ENCODE measurements at places on chromosomes 2 and 18. TPM values are rescaled to one million over a fixed set of nuclear protein-coding genes. Genes with fewer than 3 reads are reported as not detected.

DNA sequence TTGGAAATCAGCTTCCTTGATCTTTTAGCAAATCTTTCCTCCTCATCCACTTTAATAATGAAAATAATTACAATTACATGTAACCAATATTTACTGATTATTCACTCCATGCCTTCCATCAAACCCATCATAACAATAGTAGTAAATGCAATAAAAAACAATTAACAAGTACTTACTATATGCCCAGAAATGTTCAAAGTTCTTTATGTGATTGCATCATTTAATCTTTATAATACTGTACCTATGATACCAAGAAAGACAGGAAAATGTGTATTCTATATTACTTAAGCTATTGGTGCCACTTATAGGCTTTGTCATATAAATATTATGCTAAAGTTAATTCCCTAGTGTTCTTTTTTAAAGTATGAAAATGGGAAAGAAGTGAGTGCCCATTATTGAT, 210.2 kb upstream of the PKDCC start:
- no peaks in the 10 kb centered on the region for H3K36me3 ChIP-seq
- H3K4me3 ChIP-seq, result no peak overlapping the region
- no peak overlapping the region for H3K27ac ChIP-seq
- no peak for DNase-seq

DNA sequence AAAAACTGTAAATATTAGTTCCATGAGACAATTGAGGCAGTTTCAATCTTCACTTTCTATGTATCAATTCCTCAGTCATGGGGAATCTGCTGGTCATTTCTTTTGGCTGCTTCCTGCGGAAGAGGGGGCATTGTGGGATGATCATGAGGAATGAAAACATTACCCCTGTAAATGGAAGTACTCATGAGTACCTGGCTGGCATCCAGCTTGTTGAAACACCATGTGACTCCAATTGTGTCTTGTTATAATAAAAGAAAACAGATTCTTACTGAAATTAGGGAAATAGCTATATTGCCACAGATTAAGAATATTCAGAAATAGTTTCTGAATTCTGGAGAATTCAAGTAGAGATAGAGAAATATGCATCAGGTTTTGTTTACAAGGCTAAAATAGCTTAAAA, 41.6 kb upstream of the GPR39 start:
- no peaks in the 10 kb centered on the region for H3K4me1 ChIP-seq

DIPK1C gene
- total RNA-seq, result not detected

TDRD15 gene
- total RNA-seq, result 0.06 TPM

CABYR gene
- total RNA-seq, result 1.3 TPM

DNA sequence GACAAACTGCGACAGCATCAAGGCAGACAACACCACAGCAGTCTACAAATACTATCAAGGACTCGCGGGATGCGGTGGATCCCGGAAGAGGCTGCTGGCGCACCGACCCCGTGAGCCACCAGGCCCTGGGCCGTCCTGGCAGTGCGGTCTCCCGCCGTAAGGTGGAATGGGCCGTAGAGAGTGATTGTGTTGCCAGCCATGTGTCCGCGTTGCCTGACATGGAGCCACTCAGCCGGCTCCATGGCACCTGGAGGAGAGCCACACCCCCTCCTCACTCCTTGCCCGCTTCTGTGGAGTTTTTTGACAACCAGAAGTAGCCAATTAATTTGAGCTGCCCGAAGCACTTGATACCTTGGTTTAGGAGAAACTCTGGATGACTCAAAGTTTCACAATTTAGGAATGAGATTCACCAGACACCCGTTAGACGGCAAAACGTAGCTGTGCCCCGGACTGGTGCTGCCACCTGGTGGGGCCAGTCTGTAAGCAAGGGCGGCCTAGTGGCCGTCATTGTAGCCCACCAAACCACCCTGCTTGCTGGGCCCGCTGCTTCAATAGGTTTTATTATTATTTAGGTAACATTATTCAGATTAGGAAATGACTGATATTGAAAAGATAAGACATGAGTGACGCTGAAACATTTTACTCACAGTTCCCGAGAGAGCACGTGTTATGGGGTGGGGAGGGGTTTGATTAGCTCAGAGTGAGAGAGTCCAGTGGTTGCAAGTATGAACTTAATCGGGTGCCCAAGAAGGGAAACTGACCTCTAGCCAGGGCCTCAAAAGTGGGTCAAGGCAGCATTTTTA, 10.2 kb upstream of the IMP4 start:
- no peak overlapping the region for H3K27ac ChIP-seq
- no peak overlapping the region for H3K4me3 ChIP-seq
- DNase-seq, result peak; percentile 58
- H3K36me3 ChIP-seq, result no peaks in the 10 kb centered on the region
- H3K4me1 ChIP-seq, result peaks cover 4% of the 10 kb centered on the region
- no peaks in the 10 kb centered on the region for H3K27me3 ChIP-seq

DNA sequence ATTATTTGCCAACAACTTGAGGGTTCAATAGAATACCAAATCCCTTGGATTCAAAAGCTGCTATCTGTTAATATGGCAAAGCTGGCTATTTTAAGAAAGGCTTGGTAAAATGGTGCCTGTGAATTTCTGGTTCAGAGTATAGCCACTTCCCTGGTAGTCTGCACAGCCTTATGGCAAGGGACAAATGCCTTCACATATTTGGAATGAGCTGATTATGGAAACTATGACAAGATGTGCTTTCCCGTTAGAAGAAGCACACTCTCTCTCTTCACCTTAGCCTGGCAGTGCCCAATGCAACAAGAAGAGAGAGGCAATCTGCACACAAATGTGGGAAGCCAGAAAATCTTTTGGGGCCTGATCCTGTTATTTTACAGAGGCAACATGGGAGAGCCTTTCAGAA, 47.5 kb upstream of the MAP3K20 start:
- H3K4me3 ChIP-seq, result no peak overlapping the region
- no peak for DNase-seq
- no peaks in the 10 kb centered on the region for H3K36me3 ChIP-seq
- H3K27ac ChIP-seq, result no peak overlapping the region

- H3K36me3 ChIP-seq, result no peaks in the 10 kb centered on the region
- DNase-seq, result no peak
- no peak overlapping the region for H3K4me3 ChIP-seq
- no peak overlapping the region for H3K27ac ChIP-seq
- no peaks in the 10 kb centered on the region for H3K27me3 ChIP-seq
Observed at GRCh38 chr2:145277922-145278321, 758.0 kb upstream of the ZEB2 start.

DNA sequence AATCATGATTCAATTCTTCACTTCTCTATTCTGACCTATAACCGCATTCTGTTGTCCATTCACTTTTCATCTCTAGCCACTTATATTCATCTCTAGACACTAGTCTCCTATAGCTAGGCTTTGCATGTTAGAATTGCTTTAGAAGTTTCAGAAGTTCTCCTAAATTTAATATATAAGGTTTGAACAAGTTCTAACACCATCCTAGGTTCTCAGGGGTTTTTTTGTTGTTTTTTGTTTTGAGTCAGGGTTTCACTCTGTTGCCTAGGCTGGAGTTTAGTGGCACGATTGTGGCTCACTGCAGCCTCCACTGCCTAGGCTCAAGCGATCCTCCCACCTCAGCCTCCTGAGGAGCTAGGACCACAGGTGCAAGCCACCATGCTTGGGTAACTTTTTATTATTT, 19.9 kb downstream of the WDSUB1 start:
- no peaks in the 10 kb centered on the region for H3K4me1 ChIP-seq
- H3K27me3 ChIP-seq, result no peaks in the 10 kb centered on the region
- no peak for DNase-seq
- no peaks in the 10 kb centered on the region for H3K36me3 ChIP-seq
- H3K4me3 ChIP-seq, result no peak overlapping the region

- H3K4me3 ChIP-seq, result no peak overlapping the region
- peaks cover 17% of the 10 kb centered on the region for H3K4me1 ChIP-seq
- no peak overlapping the region for H3K27ac ChIP-seq
- DNase-seq, result no peak
- no peaks in the 10 kb centered on the region for H3K36me3 ChIP-seq
- no peaks in the 10 kb centered on the region for H3K27me3 ChIP-seq
Observed at GRCh38 chr2:108594982-108595464, 60.8 kb downstream of the LIMS1 start.

DNA sequence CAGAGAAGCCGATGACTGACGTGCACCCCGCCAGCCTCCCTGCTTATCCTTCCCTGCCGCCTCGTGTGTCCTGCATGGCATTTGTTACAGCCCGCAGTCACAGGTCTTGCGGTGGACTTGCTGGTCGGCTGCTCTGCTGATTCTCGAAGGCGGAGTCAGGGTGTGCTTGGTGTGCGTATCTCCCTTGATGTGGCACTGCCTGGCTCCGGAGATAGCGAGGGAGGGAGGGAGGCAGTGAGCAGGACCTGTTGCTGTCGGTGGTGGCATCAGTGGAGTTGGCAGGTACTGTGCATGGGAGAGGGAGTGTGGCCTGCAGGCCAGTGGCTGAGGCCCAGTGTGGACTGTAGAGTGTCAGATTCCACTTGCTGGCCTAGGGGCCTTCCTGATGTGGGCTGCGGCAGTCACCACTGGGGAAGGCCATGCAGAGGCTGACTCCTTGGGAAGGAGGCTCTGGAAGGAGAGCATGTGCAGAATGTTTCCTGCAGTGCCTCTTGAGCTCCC, 198.9 kb downstream of the AGAP1 start:
- no peaks in the 10 kb centered on the region for H3K4me1 ChIP-seq
- no peaks in the 10 kb centered on the region for H3K27me3 ChIP-seq
- no peak overlapping the region for H3K4me3 ChIP-seq
- DNase-seq, result no peak

GRCh38 chr18:75378376-75379315, 48.9 kb downstream of the SMIM21 start:
- no peak overlapping the region for H3K4me3 ChIP-seq
- H3K4me1 ChIP-seq, result no peaks in the 10 kb centered on the region
- no peaks in the 10 kb centered on the region for H3K36me3 ChIP-seq
- H3K27ac ChIP-seq, result no peak overlapping the region
- DNase-seq, result no peak

DNA sequence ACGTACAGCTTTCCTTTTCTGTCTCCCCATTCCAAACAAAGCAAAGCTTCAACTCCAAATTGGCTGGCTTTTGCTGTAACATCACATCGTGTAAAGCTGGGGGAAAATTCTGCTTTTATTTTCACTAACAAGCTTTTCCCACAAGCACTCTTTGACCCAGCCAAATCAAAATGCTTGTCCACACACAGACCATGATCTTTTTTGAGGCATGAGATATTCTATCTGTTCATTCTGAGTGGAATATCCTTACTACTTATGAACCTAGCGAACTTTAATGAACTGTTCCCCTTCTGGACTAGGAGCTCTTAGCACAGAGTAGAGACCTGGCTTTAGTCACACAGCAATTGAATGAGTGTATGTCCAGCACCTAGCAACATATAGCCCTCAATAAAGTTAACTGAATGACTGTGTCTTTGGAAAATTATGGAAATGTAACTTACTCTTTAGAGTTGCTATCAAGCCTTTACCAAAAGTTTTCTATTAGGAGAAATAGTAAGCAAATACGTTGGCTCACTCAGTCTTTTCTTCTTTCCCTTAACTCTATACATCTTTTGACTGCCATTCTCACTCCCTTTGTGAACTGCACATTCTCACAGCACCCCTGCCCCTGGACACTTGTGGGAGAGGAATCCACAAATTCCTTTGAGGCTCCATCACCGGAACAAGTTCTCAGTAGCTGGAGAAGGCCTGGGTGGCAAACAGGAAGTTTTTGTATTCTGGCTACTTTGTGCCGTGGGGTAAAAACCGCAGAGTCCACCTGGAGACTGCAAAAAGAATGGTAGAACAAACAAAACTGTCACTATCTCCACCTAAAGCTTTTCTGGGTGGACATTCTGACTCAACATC, 1.3 kb upstream of the UBE2E3 start:
- no peak overlapping the region for H3K4me3 ChIP-seq
- no peak for DNase-seq
- no peaks in the 10 kb centered on the region for H3K27me3 ChIP-seq
- peaks cover 29% of the 10 kb centered on the region for H3K4me1 ChIP-seq
- no peaks in the 10 kb centered on the region for H3K36me3 ChIP-seq

DNA sequence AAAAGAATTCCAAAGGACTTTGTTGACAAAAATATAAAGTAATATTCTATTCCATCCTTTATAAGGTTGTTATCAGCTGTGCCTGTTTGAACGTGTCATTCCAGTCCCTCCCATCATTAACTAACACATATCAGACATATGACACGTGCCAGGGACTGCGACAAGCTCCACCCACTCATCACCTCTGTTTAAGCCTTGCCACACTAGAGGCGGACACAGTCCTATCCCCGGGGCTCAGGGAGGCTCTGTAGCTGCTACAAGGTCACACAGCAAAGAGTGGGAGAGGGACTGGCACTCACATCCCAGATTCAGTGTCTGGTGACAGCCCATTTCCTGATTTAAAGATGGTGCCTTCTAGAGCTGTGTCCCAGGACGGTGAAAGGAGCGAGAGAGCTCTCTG, 30.0 kb downstream of the TBC1D8 start:
- H3K4me3 ChIP-seq, result no peak overlapping the region
- H3K27ac ChIP-seq, result no peak overlapping the region
- H3K27me3 ChIP-seq, result no peaks in the 10 kb centered on the region
- H3K36me3 ChIP-seq, result no peaks in the 10 kb centered on the region
